Fibroblast of skin of right biceps (primary cell): ENCODE measurements at places on chromosomes 2 and 18.

GRCh38 chr18:6373187-6373586 is 41.5 kb downstream of the L3MBTL4 start:
- no peak for DNase-seq

- DNase-seq, result no peak
These were observed 5.9 kb upstream of the RAX start for GRCh38 chr18:59279193-59279592.

GRCh38 chr2:161139098-161139987 is 20.9 kb upstream of the TANK start:
- DNase-seq, result peak; percentile 25

GRCh38 chr2:75410702-75411101 is 150.0 kb downstream of the EVA1A start:
- no peak for DNase-seq

DNA sequence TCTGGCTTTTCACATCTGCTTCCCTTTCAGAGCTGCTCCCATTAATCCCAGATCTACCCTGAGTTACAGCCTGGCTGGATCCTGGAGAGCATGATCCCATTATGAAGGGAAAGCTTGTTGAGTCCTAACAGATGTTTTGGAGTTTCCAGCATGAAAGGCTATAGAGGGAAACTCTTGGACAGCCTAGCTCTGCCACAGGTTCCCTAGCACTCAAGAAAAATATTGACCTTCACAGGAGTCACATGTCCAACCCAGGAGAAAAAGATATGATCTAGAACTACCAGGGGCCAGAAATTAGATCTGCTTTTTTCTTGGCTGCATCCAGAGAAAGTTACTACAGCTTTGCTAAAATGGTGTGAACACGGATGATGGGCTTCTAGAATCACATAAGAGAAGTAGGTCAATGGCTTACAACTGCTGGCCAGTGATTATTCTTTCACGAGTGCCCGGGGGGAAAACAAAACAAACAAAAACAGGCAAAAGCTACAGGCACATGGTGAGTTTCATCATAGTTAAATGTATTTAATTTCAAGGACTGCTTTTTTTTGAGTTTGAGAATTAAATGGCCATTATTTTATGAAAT is 15.9 kb downstream of the CCDC93 start:
- DNase-seq, result no peak

DNA sequence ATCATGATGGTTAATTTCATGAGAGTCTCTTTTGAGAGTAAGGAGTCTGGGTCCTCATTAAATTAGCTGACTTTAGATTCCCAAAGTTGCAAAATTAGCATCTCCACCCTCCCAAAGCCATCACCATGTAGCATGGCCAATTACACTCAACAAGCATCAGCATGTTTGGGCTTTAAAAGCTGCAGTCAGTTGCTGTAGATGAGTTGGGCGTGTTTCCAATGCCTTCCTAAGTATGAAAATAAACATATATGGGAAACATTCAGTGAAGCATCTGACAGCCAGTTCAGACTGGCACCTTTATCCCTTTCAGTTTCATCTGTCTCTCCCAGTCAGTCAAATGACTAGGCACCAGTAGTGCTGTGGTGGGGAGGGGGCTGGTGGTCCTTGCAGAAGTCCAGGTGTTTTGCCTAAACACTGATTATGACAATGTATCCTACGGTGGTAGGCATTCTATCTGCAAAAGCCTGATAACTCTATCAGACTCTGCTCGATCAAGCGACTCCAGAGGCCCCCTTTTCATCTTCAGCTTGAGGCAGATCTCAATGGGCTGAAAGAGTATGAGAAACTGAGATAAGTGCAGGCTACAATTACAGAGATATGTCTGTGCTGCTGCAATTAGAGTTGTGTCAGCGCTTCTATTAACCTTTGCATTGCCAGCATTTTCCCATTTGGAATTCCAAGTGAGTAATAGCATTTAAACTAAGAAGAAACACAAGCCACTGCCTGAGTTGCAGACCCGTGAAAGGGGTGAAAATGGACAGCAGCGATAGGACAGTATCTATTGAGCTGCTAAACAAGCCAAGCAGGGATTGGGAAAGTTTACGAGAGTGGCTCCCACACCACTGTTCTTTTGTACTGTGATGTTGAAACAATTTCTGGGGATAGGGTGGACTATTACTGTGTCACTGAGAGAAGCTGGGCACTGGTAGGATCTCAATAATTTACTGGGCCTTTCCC is 67.3 kb upstream of the SPOPL start:
- no peak for DNase-seq

DNA sequence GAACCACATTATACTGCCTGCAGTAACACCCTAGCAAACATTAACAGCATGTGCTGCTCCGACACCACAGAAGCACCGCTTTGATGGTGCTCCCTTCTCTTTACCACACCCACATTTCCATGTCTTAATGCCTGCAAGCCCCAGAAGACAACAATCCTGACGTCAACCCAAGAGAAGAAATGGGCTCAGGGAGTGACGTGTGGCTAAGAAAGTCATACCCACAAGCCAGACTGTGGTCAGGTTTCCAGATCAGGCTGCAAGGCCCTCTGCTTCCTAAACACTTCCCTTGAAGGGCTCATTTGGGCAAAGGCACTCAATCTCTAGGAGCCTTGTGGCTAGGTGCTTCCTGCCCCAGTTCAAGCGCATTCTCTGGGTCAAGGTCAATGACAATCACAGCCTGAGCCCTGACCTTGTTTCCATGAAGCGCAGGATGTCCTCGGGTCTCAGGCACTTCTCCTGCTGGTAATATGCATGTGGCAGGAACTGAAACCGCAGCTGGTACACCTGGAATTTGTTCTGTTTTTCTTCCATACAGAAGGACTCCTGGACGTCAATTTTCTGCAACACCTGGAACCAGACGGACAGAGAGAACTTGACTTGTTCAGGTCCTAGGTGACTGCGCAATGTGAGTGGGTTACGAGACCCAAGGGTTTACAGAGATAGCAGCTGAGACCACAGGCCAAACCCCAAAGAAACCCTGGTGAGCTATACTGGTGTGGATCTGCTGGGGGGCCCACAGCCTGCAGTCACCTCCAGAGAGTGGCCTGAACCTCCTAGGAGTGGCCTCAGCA is 67.2 kb downstream of the POLR1A start:
- DNase-seq, result peak; percentile 35

DNA sequence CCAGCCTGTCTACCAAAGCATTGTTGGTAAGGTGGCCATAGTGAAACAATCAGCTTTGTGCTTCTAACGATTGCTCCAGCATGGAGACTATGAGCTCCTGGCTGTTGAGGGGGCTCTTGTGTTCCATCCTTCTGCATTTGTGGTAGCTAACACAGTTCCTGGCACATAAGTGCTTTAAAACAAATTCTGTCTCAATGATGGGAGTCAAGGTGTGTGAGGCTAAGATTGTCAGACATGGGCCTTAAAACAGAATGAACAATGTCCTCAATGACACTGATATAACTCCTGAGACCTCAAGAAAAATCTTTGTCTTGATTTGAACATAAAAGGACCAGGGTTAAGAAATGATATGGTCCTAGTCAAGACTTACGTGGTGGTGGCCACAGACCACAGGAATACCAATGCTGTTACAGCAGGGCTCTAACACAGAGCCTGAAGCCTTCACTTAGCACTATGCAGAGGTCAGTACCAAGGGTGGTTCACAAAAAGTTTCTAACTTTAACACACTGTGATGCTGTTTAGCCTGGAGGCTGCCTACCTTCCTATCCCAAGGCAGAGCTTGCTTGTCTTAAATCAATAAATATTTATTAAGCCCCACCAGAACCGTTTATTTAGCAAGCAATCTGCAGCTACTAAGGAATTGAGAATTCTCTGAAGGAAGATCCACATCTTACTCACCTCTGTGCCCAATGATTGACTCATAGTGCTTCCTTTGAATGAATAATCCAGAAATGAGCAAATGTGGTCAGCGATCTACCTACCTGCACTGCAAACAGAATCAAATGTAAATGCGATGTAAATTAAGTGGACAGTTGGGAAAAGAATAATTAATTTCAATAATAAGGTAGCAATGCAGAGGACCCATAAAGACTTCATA is 35.1 kb downstream of the EVA1A start:
- peak; percentile 30 for DNase-seq

- DNase-seq, result peak; percentile 17
These were observed 5.2 kb downstream of the KLHL29 start for GRCh38 chr2:23390152-23390551.

- no peak for DNase-seq
These were observed 61.9 kb upstream of the EPB41L5 start for GRCh38 chr2:119950966-119951365.

DNA sequence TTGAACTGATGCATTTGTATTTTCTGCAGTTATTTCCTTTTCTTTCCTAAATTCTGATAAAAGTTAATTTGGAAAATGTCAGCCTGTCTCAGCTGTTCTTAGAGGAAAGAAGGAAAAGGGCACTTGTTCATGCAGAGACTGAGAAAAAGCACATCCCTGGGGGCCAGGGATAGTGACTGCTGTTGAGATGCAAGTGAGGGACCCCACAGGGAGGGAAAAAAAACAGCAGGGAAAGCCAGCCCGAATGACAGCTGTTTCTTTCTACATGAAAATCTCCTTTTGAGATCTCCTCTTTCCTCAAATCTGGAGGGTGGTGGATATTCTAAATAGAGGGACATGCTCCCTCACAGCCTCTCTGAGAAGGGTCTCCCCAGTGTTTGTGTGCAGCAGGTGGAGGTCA is 14.0 kb upstream of the MTA3 start:
- no peak for DNase-seq

DNA sequence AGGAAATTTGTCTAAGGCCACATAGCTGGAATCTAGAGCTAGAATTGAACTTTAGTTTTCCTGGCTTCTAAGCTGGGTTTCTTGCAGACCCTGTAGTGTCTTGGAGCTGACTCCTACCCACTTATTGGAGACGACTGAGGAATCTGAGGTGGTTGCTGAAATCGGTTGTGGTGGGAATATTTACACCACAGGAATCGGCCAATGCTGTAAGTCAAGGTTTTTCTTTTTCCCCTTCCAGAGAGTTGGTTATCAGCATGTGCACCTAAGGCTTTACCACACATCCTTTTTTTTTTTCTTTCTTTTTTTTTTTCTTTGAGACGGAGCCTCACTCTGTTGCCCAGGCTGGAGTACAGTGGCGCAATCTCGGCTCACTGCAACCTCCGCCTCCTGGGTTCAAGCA is 9.4 kb downstream of the CABLES1 start:
- DNase-seq, result no peak

DNA sequence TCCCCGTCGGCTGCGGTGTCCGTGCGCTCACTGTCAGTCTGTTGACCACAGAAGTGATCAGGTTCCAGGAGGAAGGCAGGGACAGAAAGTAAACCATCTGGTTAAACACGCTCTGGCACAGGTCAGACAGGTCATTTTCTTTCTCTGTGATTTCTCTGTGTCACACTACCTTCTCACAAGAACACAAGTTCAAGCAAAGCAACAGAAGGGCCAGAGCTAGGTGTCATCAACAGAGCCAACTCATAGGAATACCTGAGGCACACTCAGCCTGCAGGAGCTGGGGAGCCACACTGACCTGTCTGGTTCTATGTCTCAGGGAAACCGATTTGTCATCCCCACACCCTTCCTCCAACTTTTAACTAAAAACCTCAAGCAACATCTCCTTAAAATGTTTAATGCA is 115.1 kb upstream of the ZBTB14 start:
- DNase-seq, result no peak

DNA sequence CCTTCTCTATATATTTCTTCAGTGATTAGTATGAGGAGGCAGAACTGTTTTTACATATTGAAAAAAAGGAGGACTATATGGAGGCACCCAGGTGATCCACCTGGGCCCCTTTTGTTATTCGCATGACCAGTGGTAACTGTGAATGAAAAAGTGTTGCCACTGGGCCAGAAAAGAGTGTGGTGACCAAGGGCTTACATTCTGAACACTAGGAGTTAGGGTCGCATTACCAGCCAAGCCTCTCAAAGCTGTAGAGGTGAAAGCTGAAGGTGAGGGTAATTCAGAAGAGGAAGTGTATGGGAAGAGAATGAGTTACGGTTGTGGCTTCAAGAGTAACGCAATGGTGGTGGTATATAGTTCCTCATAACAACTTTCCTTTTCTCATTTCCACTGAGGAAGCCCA is 487.6 kb downstream of the TMEM182 start:
- no peak for DNase-seq

- no peak for DNase-seq
These were observed 495.2 kb upstream of the MEIS1 start for GRCh38 chr2:65939687-65940086.

DNA sequence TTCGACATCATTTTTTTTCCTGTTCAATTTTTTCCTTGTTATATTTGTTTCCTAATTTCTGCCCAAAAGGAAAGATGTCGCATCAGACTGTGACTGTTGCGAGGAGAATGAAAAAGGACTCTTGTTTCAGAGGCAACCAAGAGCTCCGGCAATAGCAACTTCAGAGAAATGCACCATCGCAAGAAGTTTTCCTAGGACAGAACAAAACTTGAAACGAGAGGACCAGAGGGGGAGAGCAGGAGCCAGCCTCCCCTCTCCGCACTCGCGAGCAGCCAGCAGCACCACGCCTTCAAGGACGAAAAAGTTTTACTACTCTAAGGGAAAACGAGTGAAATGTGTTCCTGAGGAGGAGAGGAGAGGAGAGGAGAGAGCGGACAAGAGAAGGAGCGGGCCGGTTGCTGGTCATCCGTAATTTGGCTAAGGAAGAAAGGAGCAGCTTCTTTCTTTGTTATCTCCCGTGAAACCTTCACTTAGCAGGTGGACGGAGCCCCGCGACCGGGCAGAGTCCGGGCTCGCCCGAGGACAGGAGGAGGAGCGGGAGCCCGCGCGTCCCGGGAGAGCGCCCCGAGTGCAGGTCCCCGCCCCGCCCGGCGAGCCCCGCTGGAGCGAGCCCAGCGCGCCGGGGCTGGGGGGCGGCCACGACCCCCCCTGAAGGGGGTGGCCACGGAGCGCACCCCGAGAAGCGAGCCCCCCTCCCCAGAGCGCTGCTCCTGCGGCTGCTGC is 744 bp downstream of the POU3F3 start:
- DNase-seq, result no peak

DNA sequence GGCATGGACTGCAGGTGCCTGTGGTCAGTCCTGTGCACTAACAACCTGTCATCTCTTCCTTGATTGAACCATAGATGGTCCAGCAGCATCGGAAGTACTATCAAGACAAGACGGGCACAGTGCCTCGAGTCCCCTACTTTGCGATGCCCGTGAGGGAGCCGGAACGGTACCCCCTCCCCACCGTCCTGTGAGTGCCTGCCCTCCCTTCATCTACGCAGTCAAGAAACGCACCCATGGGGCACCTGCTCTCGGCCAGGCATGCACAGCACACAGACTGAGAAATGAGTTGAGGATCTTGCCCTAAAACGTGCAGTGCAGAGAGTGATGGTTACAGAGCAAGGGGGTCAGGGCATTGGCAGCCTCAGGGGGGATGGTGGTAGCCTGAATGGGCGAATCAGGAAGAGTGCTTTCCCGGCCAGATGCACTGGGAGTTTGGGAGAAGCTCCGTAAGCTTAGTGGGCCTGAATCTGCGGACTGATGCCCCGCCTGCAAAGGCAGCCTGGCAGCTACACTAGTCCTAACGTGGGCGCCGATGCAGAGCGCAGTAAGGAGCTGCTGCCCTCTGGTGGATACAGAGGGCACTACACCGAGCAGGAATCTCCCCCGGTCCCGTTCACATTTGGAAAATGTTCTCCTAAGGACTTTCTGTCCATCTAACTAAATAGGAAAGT is 63.6 kb downstream of the CIB4 start:
- DNase-seq, result peak; percentile 49

- no peak for DNase-seq
These were observed 252.3 kb downstream of the CYRIA start for GRCh38 chr2:16413285-16413684.
